A549 treated with CpdA at 1 μM for 4 hours (cell line): ENCODE measurements at places on chromosomes 3 and 15. TPM values are rescaled to one million over a fixed set of nuclear protein-coding genes. Genes with fewer than 3 reads are reported as not detected.

The GREM1 gene
- total RNA-seq = 6.6 to 19.2 TPM (median 7.8 TPM) in 5 replicates

The ARPP19 gene
- 90.7 to 115 TPM (median 103 TPM) in 5 replicates for total RNA-seq

The DISP2 gene
- 0.64 to 1.7 TPM (median 1.4 TPM) in 5 replicates for total RNA-seq

The PP2D1 gene
- not detected in 5 replicates for total RNA-seq

The CA12 gene
- total RNA-seq = 144 to 163 TPM (median 160 TPM) in 5 replicates

The ARIH2 gene
- 58.2 to 64.1 TPM (median 62.6 TPM) in 5 replicates for total RNA-seq

The TEX55 gene
- 0.03 TPM in 1 of 5 replicates, not detected in the others for total RNA-seq

The ZDHHC23 gene
- 3.3 to 3.6 TPM (median 3.5 TPM) in 5 replicates for total RNA-seq

The SPCS1 gene
- total RNA-seq = 138 to 175 TPM (median 157 TPM) in 5 replicates

The UMPS gene
- 46.6 to 67.9 TPM (median 52.0 TPM) in 5 replicates for total RNA-seq

The SYNPR gene
- total RNA-seq = not detected in 5 replicates

The MB21D2 gene
- total RNA-seq = 4.8 to 5.4 TPM (median 5.1 TPM) in 5 replicates

The CCR2 gene
- total RNA-seq = not detected in 5 replicates

The DZIP3 gene
- 4.4 to 5.0 TPM (median 4.6 TPM) in 5 replicates for total RNA-seq
